ENCODE measurements at places on chromosomes 3 and 15. TPM values are rescaled to one million over a fixed set of nuclear protein-coding genes. Genes with fewer than 3 reads are reported as not detected.

GRCh38 chr3:19348941-19349564 is 200.7 kb downstream of the KCNH8 start:
- peak; percentile 54 for DNase-seq

GRCh38 chr3:134054881-134055280 is 25.2 kb upstream of the SLCO2A1 start:
- no peak for DNase-seq

GRCh38 chr15:66595931-66596545 is 30.2 kb upstream of the LCTL start:
- peak; percentile 70 for DNase-seq

- DNase-seq = peak; percentile 34
These were observed 57.5 kb upstream of the ITGA11 start for GRCh38 chr15:68489421-68489820.

- DNase-seq = peak; percentile 86
These were observed 199.5 kb upstream of the WNT5A start for GRCh38 chr3:55686426-55687254.

The FBXL2 gene
- total RNA-seq = 3.2 TPM

The LRRC2 gene
- total RNA-seq = 10.8 TPM

All from GM23248 (cell line).